ENCODE measurements at places on chromosomes 4 and X. TPM values are rescaled to one million over a fixed set of nuclear protein-coding genes. Genes with fewer than 3 reads are reported as not detected.

FGF5 gene
- total RNA-seq = not detected

MAP3K15 gene
- total RNA-seq = 2.0 TPM

XAGE2 gene
- not detected for total RNA-seq

PDS5A gene
- 132 TPM for total RNA-seq

BTK gene
- total RNA-seq = not detected

GIMD1 gene
- not detected for total RNA-seq

PDE6B gene
- 19.5 TPM for total RNA-seq

CXCL8 gene
- total RNA-seq = not detected

RTL9 gene
- 0.22 TPM for total RNA-seq

OTUD6A gene
- not detected for total RNA-seq

RASL11B gene
- 6.8 TPM for total RNA-seq

SSX4 gene
- not detected for total RNA-seq

FAAH2 gene
- total RNA-seq = 24.6 TPM

EDA gene
- total RNA-seq = 6.8 TPM

CLCN4 gene
- total RNA-seq = 6.5 TPM

TRIM75 gene
- not detected for total RNA-seq

GAR1 gene
- 10.2 TPM for total RNA-seq

ALB gene
- total RNA-seq = 0.96 TPM

PABPC4L gene
- total RNA-seq = 1.6 TPM

PPP1R2C gene
- total RNA-seq = not detected

CNGA1 gene
- total RNA-seq = 1.5 TPM

KLHL13 gene
- total RNA-seq = 22.1 TPM

ASB9 gene
- total RNA-seq = 1.1 TPM

CCDC160 gene
- 21.6 TPM for total RNA-seq

CPE gene
- total RNA-seq = 43.6 TPM

HGFAC gene
- total RNA-seq = not detected

NAP1L2 gene
- total RNA-seq = 22.6 TPM

HDX gene
- total RNA-seq = 8.3 TPM

TMSB15B gene
- 30.2 TPM for total RNA-seq

GLRB gene
- total RNA-seq = 6.1 TPM

SOX3 gene
- 20.4 TPM for total RNA-seq

FMR1 gene
- total RNA-seq = 61.1 TPM

HPSE gene
- total RNA-seq = 0.28 TPM

SHROOM3 gene
- 52.7 TPM for total RNA-seq

SERTM2 gene
- 0.51 TPM for total RNA-seq

Data from neural progenitor cell (in vitro differentiated cells).